Suprapubic skin (tissue), 4 donors: ENCODE measurements at places on chromosomes 13 and 19. TPM values are rescaled to one million over a fixed set of nuclear protein-coding genes. Genes with fewer than 3 reads are reported as not detected.

DNA sequence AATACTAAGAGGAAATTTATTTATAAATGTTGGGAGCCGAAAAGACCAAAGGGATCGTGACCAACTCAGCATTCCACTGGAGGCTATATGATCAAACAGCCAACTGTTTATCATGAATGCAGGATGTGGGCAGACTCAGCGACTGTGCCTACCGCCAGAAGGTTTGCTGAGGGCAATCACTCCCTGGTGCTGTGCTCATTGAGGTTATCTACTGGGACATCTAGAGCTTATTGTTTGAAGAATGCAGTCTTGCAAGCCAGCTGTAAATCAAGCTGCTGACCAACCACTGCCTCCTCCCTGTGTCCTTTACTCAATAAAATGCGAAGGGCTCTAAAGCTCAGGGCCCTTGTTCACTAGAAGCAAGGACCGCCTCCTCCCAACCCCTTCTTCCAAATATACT lies 8.5 kb upstream of the XPO4 start:
- no peak overlapping the region for H3K4me3 ChIP-seq
- no peaks in the 10 kb centered on the region for H3K36me3 ChIP-seq
- H3K27me3 ChIP-seq, result no peaks in the 10 kb centered on the region
- DNase-seq, result no peak
- H3K4me1 ChIP-seq, result no peaks in the 10 kb centered on the region

GRCh38 chr19:58325311-58326022 lies 1.3 kb upstream of the ZSCAN22 start:
- no peak for DNase-seq
- peak overlapping the region; percentile 89 for H3K4me3 ChIP-seq
- no peaks in the 10 kb centered on the region for H3K27me3 ChIP-seq
- no peaks in the 10 kb centered on the region for H3K36me3 ChIP-seq
- peaks cover 27% of the 10 kb centered on the region for H3K4me1 ChIP-seq
- no peak overlapping the region for H3K27ac ChIP-seq

DNA sequence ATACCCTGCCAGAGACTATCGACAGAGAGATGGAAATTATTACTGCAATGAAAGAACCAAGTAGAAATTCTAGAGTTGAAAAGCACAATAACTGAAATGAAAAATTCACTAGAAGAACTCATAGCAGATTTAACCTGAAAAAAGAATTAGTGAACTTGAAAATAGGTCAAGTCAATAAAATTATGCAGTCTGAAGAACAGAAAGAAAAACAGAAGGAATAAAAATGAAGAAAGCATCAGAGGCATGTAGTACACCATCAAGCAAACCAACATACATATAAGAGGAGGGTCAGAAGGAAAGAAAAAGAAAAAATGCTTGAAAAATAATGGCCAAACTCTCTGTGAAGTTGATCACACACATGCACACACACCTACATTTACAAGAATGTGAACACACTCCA lies 3.6 kb upstream of the ZNF780B start:
- no peak for DNase-seq
- H3K4me1 ChIP-seq, result peaks cover 18% of the 10 kb centered on the region
- H3K4me3 ChIP-seq, result no peak overlapping the region

PRODH2 gene
- total RNA-seq, result not detected

ZNF665 gene
- 4.2 TPM for total RNA-seq

KIR3DL1 gene
- total RNA-seq, result not detected

DNA sequence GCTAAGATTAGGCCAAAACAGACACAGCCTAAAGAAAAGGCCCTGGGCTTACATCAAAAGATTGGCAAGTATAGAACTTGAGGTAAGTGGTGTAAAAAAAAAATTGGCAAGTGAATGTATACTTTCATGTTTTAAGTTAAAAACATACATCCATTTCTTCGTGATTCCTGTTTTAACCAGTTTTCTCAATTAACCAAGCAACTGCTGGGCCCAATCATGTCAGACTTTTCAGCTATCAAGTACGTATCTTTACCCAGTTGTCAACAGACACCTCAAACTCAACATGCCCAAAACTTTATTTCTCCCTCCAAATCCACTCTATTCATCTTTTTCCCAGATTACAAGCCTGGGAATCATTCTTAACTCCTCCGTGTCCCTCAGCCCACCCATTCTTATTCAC lies 1.0 kb downstream of the PCID2 start:
- H3K4me1 ChIP-seq, result peaks cover 62% of the 10 kb centered on the region
- no peaks in the 10 kb centered on the region for H3K27me3 ChIP-seq
- DNase-seq, result no peak
- peaks cover 5% of the 10 kb centered on the region for H3K36me3 ChIP-seq

DNA sequence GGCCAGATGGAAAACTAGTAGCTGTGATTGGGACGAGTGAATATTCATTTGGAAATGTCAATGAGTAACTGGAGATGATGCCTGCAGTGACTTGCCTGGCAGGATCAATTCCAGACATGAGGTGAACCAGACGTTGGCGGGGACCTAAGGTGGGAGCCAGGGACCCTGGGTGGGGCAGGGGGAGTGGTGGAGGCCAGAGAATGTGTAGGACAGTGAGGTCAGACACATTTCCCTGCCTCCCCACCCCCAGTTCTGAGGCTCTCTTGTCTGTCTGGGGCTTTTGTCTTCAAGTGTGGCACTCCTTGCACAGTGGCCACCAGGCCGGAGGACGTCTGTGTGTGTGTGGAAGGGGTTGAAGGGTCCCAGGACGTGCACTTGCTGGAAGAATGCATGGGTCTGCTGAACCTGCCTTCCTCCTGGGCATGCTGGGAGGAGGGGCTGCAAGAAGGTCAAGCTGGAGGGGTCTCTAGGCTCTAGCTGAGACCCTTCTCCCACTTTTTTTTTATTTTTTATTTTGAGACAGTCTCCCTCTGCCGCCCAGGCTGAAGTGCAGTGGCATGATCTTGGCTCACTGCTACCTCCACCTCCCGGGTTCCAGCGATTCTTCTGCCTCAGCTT lies 51.6 kb downstream of the CHST8 start:
- no peak overlapping the region for H3K27ac ChIP-seq
- H3K4me3 ChIP-seq, result no peak overlapping the region
- no peaks in the 10 kb centered on the region for H3K4me1 ChIP-seq
- peak; percentile 20 for DNase-seq
- peaks cover 28% of the 10 kb centered on the region for H3K27me3 ChIP-seq

PRSS57 gene
- not detected for total RNA-seq

DNA sequence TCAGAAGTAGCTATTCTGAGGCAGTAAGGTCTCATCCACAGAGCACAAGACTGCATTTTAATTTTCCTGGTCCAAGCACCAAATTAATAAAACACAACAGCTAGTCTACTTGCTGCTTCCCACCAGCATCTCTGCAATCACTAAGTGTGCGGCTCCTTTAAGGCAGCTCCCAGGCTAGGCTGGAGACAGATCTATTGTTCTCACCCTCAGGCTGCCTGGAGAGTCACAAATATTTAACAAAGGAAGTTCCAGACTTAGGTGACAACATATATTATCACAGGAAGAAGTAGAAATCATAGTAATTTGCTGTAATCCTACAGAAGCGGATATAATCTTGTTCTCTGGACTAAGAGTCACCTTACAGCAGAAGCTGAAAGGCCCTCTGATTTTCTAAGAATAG lies 2.2 kb upstream of the EID2 start:
- DNase-seq, result no peak
- H3K4me3 ChIP-seq, result no peak overlapping the region
- peaks cover 24% of the 10 kb centered on the region for H3K4me1 ChIP-seq
- H3K36me3 ChIP-seq, result no peaks in the 10 kb centered on the region
- H3K27me3 ChIP-seq, result no peaks in the 10 kb centered on the region

DNA sequence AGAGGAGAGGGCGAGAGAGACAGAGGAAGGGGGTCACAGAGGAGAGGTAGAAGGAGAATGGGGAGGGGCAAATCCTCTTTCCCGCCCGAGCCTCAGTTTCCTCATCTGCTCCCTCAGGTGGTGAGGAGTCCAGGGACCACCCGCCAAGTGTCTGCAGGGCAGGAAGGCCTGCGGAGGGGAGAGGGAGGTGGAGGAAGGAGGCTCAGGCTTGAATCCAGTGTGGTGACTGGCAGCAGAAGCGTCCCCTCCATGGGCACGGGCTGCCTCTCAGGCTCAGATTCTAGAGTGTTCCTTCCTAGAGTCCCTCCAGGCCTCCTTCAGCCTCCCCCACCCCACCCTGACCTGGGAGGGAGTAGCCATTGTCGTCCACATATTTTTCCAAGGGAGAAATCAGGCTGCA lies 16.5 kb upstream of the GARIN5A start:
- no peak for DNase-seq
- peaks cover 36% of the 10 kb centered on the region for H3K27me3 ChIP-seq
- H3K4me1 ChIP-seq, result no peaks in the 10 kb centered on the region
- H3K36me3 ChIP-seq, result no peaks in the 10 kb centered on the region

DNA sequence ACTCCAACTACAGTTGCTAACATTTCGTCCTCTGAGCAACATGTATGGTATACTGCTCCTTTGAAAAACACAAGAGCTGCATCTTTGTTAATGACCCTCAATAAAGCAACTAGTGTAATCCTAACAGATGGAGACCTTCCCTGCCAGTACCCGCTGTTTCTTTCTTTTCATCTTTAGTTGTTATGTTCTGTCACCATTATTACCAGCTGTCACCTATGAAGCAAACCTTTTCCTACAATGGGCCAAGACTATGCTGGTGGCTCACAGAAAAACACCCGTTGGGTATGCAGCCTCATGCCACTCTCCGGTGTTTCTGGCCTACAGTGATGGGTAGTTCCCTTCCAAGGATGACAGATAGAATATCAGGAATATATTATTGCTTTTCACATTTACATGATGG lies 29.7 kb upstream of the CYSLTR2 start:
- H3K27ac ChIP-seq, result no peak overlapping the region
- no peaks in the 10 kb centered on the region for H3K36me3 ChIP-seq
- H3K27me3 ChIP-seq, result no peaks in the 10 kb centered on the region
- no peaks in the 10 kb centered on the region for H3K4me1 ChIP-seq
- DNase-seq, result no peak

IRGC gene
- total RNA-seq, result not detected

- H3K27ac ChIP-seq, result no peak overlapping the region
- no peaks in the 10 kb centered on the region for H3K4me1 ChIP-seq
- no peak for DNase-seq
- H3K4me3 ChIP-seq, result no peak overlapping the region
- peaks cover 13% of the 10 kb centered on the region for H3K27me3 ChIP-seq
- no peaks in the 10 kb centered on the region for H3K36me3 ChIP-seq
Measured at GRCh38 chr13:112143753-112144615, 77.0 kb downstream of the SOX1 start.

GRCh38 chr19:13060964-13061927 lies 41.4 kb downstream of the LYL1 start:
- H3K4me1 ChIP-seq, result peaks cover 99% of the 10 kb centered on the region
- H3K27me3 ChIP-seq, result no peaks in the 10 kb centered on the region
- H3K4me3 ChIP-seq, result peak overlapping the region; percentile 53
- H3K36me3 ChIP-seq, result no peaks in the 10 kb centered on the region
- peak overlapping the region; percentile 92 for H3K27ac ChIP-seq

GRCh38 chr19:48842789-48843162 lies 6.5 kb upstream of the HSD17B14 start:
- no peak overlapping the region for H3K4me3 ChIP-seq
- H3K4me1 ChIP-seq, result no peaks in the 10 kb centered on the region
- H3K27ac ChIP-seq, result no peak overlapping the region
- H3K36me3 ChIP-seq, result peaks cover 17% of the 10 kb centered on the region

DNA sequence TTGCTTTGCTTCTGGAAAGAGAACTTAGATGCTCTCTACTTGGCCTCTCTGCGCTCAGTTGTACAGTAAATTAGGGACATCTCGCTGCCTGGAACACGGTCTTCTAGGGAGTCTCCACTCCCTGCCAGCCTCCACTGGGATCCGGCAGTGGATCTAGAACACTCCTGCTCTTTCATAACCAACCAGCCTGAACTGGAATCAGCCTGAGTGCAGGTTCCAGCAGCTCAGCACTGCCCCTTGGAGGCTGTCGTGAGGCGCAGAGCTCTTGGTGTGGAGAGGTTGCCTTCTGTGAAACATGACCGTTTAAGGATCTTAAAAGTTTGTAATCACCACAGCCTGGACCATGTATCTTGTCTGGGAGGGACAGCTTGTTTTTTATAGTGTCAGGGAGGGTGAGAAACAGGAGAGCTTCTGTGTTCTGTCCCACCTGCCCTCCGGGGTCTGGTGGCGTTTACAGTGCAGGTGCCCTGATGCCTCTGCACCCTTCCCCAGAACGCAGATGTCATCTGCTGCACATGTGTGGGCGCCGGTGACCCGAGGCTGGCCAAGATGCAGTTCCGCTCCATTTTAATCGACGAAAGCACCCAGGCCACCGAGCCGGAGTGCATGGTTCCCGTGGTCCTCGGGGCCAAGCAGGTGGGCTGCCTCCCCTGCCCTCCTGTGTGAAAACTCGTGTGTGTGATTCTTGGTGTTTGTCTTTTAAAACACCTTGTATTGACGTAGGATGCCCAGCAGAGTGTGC lies 24.8 kb downstream of the UPF1 start:
- H3K4me1 ChIP-seq, result no peaks in the 10 kb centered on the region
- H3K27me3 ChIP-seq, result no peaks in the 10 kb centered on the region
- no peak overlapping the region for H3K4me3 ChIP-seq
- H3K36me3 ChIP-seq, result peaks cover 100% of the 10 kb centered on the region
- no peak for DNase-seq
- no peak overlapping the region for H3K27ac ChIP-seq

GRCh38 chr13:52686376-52686775 lies 33.7 kb downstream of the SUGT1 start:
- no peaks in the 10 kb centered on the region for H3K4me1 ChIP-seq
- no peak overlapping the region for H3K4me3 ChIP-seq
- H3K27me3 ChIP-seq, result no peaks in the 10 kb centered on the region
- DNase-seq, result no peak

DNA sequence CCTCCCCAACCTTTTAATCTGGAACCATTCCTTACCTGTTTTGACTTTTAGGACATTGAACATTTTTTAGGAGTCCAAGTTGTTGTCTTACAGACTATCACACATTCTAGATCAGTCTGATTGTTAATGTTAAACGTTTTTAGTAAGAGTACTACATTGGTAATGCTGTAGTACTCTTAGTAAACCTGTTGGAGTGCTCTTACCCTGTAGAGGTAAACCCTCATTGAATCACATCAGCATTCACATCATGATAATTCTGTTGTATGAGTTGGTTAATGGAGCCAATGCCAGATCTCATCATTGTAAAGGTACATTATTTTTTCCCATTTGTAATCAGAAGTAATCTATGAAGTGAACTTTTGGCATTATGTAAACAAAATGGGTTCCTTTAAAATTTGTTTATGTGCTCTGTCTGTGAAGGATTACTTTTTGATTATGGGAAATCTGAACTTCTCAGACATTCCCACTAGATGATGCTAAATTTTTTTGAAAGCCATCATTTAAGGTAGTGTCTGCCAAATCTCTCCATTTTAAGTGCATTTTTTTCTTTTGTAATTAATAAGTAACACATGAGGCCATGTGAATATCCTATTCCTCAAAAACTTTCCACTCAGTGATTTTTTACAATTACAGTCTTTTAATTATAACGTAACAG lies 55.2 kb downstream of the VWA8 start:
- no peak overlapping the region for H3K27ac ChIP-seq
- DNase-seq, result no peak
- no peak overlapping the region for H3K4me3 ChIP-seq
- H3K36me3 ChIP-seq, result peaks cover 11% of the 10 kb centered on the region
- H3K4me1 ChIP-seq, result no peaks in the 10 kb centered on the region
